ENCODE measurements at places on chromosomes 7 and 10.

DNA sequence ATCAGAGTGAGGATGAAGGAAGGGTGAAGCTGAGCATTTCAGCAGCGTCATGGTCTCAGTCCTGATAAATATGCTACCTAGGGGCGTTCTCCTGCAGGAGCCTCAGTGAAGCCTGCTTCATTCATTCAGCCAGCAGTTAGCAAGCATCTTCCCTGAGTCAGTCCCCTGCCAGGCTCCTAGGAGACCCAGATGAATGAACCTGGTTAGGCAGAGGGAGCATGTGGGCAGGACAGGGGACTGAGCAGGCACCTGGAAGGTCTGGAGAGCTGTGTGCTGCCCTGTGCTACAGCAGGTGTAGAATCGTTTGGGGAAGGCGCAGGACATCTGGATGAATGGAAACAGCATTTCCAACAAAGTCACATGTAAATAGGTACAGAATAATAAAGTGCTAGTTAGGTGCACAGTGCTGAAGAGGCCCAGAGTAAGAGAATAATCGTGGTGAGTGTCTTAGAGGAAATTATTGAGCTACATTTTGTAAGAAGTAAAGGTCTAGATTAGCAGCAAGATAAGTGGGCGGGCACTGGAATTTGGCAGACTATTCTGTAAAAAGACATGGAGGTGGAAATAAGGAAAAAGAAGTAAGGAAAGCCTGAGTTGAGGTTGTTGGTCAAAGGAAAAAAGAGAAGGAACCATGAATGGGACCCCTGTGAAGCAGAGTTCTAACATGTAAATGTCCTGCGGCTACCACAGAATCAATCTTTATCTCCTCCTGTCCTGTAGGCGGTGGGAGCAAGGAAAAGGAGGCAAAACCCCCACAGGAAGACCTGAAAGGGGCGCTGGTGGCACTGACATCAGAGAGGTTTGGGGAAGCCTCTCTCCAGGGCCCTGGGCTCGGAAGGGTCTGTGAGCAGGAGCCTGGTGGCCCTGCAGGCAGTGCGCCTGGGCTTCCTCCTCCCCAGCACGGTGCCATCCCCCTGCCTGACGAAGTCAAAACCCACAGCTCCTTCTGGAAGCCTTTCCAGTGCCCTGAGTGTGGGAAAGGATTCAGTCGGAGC lies 12.0 kb downstream of the ZSCAN25 start:
- no peak for DNase-seq

GRCh38 chr10:35607475-35608327 lies 2.6 kb downstream of the GJD4 start:
- DNase-seq, result no peak

- DNase-seq, result no peak
Measured at GRCh38 chr7:151806952-151807775, 69.8 kb downstream of the PRKAG2 start.

DNA sequence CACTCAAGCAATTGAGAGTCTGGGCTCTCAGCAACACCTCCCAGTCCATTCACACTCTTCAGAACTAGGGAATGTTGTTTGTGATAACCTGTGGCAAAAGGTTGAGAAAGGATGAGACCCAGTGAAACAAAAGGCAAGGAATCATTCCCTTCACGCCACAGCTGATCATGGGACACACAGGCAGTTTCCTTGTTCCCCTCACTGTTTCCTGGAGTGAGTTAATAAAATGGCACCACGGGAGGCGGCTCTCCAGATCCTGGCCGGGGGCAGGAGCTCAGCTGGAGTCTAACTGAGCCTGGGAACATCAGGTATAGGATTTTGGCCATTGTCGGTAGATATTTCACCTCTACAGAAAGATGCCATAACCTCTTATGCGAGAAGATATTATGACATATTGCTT lies 107.3 kb upstream of the FAM171A1 start:
- DNase-seq, result no peak

DNA sequence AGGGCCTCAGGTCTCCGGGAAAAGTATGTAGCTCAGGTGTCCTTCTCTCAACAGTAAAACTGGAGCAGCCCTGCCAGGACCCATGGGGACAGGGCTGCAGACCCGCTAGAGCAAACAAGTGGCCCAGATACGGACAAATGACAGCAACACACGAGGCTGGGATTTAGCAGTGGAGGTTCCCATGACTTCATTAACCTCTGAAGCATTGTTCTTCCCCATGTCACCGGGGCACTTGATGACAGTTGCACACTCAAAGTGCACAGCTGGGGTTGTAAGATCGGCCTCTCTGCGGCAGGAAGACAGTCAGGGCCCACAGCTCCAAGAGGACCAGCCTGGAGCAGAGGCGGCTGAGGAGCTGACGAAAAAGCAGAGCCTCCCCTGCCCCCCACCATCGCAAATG lies 12.5 kb upstream of the PODXL start:
- no peak for DNase-seq

DNA sequence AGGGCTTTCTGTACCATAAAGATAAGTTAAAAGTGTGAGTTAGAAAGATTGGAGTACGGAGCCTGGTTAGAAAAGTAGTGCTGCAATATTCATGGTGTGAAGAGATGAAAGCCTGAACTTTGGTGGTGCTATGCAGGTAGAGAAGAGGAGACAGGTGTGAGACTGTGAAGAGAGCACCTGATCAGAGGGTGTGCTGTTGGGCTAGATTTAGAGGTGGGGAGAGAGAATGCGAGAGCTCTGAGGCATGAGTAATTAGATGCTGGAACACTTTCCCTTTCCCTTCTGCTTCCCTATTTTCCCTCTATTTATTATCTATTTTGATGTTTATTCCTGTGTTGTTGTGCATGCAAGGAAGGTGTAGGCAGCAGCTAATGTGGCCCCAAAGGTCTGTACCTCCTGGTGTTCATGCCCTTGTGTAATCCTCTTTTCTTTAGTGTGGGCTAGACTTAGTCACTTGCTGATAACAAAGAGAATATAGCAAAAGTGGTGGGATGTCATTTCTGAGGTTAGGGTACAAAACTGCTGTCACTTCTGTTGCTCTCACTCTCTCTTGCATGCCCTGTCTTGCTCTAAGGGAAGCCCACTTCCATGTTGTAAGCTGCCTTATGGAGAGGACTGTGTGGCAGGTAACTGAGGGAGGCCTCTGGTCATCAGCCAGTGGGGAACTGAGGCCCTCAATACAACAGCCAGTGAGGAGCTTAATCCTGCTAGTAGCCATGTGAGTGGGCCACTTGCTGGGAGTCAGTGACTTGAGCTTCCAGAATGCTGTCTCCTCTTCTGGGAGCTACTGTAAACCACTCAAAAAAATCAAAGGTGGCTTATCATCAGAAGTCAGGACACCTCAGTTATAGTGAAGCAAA lies 2.6 kb upstream of the ATXN7L1 start:
- no peak for DNase-seq

DNA sequence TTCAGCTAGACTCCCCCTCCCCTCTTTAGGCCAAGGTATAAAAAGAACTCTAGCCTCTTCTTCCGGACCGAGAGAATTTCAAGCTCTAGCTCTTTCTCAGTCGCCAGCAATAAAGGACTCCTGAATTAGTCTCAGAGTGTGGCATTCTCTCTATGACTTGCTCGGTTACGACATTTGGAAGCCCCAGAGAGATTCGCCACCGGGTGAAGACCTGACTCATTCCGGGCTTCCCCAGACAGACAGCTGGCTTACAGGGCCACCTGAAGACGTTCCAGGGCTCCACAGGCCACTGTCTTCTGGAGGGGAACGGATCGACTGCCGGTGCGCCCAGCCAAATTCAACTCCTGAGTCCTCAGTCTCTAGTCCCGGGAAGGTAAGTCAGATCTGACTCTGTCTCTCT lies at the start of gene AKR1B15:
AKR1B15 (plus strand) TSS at position 234 of the 400 bp plus-strand sequence. CDS start 15,510 bp downstream, outside the sequence.
- peak; percentile 11 for DNase-seq

DNA sequence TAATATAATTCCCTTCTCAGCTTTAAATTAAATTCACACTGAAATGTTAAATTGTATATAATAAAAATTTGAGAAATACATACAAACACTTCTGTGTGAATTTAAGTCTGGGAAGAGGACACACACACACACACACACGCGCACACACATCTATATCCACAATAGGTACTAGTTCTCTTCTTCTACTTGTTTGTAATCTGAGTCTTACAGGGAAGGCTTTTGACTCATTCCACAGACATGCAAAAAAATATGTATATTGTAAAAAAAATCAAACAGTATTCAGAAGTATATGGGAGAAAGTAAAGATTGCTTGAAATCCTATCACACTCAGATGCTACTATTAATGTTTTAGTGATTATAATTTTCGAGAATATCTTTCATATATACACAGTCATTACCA lies 276.2 kb downstream of the MDFIC start:
- DNase-seq, result no peak

DNA sequence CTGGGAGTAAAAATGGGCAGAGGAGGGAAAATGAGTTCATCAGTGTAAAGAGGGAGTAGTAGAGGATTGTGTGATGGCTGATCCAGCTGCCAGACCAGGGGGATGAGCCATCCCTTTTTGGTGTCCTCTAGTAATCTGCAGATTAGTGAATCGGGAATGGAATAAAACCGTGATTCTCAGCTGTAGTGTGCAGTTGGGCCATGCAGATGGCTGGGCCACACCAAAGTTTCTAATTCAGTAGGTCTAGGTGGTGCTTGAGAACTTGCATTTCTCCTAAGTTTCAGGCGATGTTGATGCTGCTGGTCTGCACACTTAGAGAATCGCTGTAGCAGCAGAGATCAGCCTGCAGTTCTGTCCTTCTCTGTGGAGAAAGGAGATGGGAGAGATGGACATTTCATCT lies 22.7 kb downstream of the PDCD11 start:
- DNase-seq, result no peak

- no peak for DNase-seq
Measured at GRCh38 chr10:107914450-107915214, 750.1 kb upstream of the SORCS1 start.

- DNase-seq, result no peak
Measured at GRCh38 chr10:118562851-118563250, 32.6 kb downstream of the PRLHR start.

DNA sequence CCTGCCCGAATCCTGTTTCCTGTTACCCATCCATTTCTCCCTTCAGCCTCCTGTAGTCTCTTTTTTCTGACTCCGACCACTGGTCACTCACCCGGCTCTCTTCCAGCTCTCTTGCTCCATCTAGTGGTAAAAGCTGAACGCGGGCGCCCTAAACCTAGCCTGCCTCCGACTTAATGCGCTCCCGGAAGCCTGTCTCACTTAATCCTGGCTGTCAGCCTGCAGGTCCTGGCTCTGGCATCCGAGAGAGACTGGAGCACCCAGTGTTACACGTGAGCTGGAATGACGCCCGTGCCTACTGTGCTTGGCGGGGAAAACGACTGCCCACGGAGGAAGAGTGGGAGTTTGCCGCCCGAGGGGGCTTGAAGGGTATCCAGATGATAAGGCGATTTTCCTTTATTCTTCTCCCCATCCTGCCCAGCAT lies 10.3 kb downstream of the SUMF2 start:
- DNase-seq, result peak; percentile 29

- no peak for DNase-seq
Measured at GRCh38 chr7:127588697-127589482, 679 bp downstream of the ARF5 start.

DNA sequence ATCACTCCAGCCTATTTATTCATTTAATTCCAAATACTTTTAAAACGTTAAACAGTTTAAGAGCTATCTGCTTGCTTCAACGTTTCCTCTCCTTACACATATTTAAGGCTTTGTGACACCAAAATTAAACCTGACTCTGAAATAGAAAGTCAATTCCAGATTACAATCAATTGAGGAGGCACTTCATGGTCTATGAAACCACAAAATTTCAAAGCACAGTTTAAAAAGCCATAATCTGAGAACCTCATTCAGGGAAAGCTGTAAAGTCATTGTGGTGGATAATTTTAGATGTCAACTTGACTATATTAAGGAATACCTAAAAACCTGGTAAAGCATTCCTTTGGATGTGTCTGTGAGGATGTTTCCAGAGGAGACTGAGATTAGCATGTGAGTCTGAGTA lies 6.2 kb downstream of the SNX13 start:
- no peak for DNase-seq

DNA sequence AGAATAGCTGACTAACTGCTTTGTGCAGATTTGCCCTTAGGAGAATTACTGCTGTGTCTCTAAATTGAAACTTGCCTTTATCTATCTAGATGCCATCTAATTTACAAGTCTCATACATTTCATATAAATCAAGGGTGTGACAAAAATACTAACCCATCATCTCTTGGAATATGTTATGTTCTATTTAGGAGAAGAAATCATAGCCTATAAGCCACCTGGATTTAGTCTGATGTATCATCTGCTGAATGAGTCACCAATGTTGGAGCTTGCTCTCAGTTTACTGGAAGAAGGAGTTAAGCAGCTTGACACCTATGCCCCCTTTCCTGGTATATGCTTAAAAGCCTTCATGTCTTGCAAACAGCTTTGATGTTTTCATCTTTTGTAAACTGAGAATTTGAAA lies 43.5 kb downstream of the NUP205 start:
- no peak for DNase-seq

DNA sequence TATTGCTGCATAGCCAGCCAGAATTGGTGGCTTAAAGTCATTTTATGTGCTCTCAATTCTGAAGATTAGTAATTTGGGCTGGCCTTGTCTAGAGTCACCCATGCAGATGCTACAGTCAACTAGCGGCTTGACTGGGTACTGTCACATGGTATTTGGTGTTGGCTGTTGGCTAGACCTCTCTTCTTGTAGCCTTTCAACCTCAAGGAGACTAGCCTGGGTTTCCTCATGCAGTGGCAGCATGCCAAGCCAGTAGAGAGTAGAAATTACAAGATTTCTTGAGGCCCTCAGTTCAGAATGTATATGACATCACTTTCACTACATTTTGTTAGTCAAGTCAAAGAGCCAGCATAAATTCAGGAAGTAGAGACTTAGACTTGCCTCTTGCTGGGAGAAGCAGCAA lies 3.7 kb upstream of the ZNF800 start:
- DNase-seq, result no peak

DNA sequence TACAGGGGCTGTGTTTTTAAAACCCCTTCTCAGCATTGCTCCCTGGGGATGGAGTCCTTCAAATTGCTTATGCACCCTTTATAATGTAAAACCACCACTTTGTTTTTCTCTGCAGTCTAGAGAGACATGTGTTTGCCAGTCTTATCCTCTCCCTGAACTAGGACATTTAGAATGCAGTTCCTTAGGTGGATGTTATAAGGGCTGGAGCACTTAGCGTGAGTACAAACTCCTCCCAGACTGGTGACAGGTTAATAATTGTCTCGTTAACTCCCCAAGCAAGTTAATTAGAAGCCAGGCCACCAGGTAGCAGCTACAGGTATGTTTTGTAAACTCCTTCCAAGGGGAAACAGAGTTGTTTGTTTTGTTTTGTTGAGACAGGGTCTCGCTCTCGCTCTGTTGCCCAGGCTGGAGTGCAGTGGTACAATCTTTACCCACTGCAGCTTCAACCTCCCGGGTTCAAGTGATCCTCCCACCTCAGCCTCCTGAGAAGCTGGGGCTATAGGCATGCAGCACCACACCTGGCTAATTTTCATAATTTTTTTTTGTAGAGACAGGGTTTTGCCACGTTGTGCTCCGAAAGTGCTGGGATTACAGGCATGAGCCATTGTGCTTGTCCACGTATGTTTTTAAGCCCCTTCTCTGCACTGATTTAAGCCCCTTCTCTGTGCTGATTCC lies 100.2 kb downstream of the FAM107B start:
- DNase-seq, result no peak

DNA sequence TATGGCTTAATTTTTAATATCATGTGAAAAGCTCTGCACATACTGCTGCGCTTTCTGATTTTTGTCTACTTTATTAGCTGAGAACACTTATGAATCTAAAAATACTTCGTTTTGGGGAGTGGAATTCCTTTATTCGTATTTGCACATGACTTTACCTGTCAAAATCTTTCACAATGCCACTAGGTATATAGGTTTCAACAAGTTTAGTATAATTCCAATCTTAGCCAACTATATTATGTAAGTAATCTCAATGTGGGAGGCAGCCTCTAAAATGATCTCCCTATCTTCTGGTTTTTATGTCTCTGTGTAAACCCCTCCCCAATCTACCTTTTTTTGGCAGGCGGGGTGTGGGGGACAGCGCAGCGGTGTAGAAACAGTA lies 55.3 kb downstream of the PARD3 start:
- no peak for DNase-seq

Data from stimulated activated CD8-positive, alpha-beta memory T cell treated with anti-CD3 and anti-CD28 coated beads, Interleukin-15, amount 100 ng/mL, for 48 hours (primary cell).